ENCODE measurements at places on chromosomes 4 and X.

DNA sequence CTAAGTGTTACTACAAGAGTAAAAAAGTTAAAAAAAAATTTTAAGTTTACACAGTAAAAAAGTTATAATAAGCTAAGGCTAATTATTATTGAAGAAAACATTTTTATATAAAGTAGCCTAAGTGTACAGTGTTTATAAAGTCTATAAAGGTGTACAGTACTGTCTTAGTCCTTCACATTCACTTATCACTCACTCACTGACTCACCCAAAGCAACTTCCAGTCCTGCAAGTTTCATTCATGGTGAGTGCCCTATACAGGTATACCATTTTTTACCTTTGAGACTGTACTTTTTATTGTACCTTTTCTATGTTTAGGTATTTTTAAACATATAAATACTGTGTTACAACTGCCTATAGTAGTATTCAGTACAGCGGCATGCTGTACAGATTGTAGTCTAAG lies 74.2 kb downstream of the TMEM165 start:
- DNase-seq: no peak

DNA sequence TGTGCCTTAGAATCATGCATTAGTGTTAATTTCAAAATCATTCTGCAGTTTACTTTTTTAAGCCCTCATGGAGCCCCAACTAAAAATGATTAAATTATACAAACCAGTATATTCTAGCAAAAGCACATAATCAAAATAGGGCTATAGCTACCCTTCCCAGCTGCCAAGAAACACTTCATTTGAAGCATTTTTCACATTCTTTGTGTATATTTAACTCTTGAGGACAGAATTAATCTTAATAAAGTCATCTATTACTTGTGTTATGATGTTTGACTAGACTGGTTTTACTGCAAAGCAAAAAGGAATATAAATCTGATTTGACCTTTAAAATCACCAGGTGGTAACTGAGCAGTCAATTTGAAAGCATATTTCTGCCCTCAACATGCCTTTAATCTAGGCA lies 145.1 kb downstream of the PRDM5 start:
- no peak for DNase-seq

GRCh38 chrX:13250826-13251580 lies 68.8 kb downstream of the ATXN3L start:
- no peak for DNase-seq

GRCh38 chr4:185359767-185360446 lies 35.8 kb downstream of the LRP2BP start:
- DNase-seq: no peak

GRCh38 chr4:184541907-184542306 lies 67.6 kb upstream of the IRF2 start:
- DNase-seq: no peak

DNA sequence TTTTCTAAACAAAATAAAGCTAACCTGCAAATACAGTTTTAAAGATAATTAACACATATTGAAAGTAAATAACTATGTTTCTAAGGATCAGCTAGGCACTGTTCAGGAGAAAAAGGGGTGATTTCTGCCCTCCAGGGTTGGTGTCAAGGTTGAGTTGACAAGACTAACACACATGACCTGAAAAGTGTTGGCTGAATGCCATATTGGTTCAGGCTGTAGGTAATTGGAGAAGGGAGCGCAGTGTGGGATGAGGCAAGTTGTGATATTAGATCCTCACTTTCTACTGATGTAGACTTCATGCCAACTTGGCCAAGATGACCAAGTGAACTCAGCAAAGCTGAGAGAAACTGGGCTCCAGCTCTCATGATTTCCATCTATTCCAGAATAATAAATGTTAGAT lies 42.2 kb downstream of the PPM1K start:
- DNase-seq: no peak

DNA sequence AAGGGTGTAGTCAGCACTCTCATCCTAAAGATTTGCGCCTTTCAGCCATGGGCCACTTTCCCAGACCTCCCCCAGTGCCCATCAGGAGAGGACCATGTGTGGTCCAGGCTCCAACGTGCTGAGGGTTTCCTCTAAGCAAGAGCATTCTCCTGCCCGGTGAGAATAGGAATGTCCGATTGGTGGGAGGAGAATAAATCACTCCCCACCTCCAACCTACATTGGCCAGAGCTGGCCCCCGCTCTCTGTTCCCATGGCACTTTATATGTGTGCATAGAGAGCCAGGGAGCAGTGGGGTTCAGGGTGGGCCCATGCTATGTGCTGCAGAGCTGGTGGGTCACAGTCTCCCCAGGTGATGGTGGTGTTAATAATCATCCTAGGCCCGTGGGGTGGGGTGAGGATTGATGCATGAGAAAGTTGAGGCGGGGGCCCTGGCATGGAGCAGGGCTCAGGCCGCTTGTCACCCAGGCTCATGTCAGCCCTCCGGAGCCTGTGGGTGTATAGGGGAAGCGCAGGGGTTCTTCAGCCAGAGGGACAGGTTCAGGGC lies 6.8 kb upstream of the SORCS2 start:
- no peak for DNase-seq

DNA sequence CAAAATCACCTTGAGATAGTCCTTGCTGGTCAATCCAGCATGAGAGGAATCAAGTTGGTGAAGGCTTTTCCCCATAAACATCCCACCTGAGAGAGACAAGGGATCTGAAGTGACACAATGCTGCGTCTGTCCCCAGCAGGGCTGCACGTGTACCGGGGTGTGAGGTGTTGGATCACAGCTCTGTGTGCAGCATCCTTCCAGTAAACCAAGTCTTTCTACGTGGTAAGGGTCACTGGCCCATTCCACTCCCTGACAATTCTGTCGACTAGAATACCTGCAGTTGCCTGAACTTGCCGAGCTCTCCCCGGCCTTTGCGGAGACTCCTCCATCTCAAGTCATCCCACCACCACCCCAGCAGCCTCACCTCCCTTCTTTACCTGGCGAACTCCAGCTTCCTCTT lies 14.8 kb downstream of the HELT start:
- no peak for DNase-seq

DNA sequence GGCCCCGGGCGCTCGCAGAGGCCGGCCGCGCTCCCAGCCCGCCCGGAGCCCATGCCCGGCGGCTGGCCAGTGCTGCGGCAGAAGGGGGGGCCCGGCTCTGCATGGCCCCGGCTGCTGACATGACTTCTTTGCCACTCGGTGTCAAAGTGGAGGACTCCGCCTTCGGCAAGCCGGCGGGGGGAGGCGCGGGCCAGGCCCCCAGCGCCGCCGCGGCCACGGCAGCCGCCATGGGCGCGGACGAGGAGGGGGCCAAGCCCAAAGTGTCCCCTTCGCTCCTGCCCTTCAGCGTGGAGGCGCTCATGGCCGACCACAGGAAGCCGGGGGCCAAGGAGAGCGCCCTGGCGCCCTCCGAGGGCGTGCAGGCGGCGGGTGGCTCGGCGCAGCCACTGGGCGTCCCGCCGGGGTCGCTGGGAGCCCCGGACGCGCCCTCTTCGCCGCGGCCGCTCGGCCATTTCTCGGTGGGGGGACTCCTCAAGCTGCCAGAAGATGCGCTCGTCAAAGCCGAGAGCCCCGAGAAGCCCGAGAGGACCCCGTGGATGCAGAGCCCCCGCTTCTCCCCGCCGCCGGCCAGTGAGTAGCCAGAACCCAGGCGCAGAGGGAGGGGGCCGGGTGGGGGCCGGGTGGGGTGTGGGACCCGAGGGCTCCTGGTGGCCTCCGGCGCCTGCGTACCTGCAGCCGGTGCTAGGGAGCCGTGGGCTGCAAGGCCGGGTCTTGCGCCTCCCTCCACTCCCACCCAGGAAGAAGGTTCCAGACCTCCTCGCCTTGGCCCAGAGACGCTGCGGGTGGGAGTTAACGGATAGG lies 534 bp downstream of the MSX1 start:
- DNase-seq: no peak

DNA sequence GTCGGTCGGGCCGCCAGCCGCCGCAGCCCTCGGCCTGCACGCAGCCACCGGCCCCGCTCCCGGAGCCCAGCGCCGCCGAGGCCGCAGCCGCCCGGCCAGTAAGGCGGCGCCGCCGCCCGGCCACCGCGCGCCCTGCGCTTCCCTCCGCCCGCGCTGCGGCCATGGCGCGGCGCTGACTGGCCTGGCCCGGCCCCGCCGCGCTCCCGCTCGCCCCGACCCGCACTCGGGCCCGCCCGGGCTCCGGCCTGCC lies 213 bp downstream of the NFKB1 start:
- DNase-seq: no peak

DNA sequence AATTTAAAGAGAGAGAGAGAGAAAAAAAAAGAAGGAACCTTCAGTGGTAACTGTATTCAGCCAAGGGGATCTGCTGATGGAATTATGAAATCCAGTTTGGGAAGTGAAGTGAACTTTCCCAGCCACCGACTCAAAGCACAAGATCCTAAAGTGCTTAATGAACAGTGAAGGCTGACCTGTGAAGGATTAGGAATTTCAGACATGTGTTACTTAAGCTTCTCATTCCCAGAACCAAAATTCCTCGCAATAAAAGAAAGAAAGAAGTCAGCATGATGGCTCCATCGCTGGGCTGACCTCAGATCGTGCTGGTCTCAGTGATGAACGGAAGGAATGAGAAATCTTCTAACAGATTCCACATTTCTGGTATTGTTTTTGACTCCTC lies 135.2 kb downstream of the ARSF start:
- no peak for DNase-seq

GRCh38 chrX:111119341-111119740 lies 23.4 kb downstream of the PAK3 start:
- no peak for DNase-seq

- DNase-seq: no peak
Observed at GRCh38 chrX:12867685-12868084, 813 bp downstream of the TLR7 start.

- DNase-seq: no peak
Observed at GRCh38 chr4:91471280-91471679, 832.5 kb upstream of the GRID2 start.

GRCh38 chrX:49077941-49078340 lies 1.7 kb downstream of the WDR45 start:
- no peak for DNase-seq

DNA sequence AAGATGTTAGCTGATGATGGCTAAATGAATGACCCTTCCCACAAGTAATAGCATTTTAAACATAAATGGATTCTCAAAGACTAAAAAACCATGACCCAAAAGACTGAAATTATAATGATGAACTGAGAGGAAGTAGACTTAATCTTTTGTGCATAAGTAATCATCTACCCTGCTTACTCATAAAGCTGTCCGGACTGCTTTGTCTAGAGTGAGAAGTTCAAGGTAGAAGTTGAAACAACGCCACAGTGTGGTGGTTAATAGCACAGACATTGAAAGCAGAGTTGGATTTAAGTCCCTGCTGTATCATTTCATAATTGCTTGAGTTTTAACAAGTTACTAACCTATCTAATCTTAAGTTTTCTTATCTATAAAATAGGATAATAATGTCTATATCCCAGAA lies 346.6 kb downstream of the CENPC start:
- DNase-seq: no peak

DNA sequence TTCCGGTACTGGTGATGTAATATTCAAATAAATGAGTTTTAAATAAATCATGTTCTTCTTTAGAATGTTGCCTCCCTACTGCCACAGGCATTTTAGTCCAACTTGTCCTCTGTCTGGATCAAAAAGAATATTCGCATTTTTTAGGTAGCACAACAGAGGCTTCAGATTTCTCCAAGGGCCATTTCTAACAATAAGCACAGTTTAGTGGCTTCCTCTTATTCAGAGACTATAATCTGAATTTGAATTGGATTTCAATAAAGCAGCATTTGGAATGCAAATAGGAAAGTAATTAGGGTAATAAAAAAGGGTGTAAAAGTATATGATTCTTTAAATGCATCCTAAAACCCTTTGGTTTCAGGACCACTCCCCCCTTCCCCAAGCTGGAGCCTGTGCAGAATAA lies 167.9 kb upstream of the GLRA2 start:
- no peak for DNase-seq

GRCh38 chr4:134888156-134888555 lies 686.6 kb upstream of the PABPC4L start:
- DNase-seq: no peak

GRCh38 chrX:54386314-54386713 lies 28.5 kb upstream of the WNK3 start:
- no peak for DNase-seq

DNA sequence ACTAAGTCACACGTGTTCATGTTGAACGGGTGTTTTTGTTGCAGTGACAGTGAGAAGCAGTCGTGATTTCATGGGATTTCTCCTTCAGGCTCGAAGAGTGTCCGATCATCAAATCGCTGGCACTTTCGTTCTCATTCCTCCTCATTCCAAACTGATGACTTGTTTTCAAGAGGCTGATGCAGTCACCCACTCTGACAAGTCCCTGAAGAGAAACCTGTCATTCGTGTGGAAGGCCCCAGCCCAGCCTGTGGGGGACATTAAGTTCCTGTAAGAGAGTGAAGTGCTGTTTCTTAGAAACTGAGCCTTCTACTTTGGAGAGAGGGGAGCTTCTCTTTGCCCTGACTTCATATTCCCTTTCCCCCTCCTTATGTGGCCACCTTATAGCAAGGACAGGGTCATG lies 8.0 kb downstream of the REELD1 start:
- DNase-seq: no peak

- DNase-seq: no peak
Observed at GRCh38 chr4:140704392-140704960, 51.7 kb downstream of the TBC1D9 start.

DNA sequence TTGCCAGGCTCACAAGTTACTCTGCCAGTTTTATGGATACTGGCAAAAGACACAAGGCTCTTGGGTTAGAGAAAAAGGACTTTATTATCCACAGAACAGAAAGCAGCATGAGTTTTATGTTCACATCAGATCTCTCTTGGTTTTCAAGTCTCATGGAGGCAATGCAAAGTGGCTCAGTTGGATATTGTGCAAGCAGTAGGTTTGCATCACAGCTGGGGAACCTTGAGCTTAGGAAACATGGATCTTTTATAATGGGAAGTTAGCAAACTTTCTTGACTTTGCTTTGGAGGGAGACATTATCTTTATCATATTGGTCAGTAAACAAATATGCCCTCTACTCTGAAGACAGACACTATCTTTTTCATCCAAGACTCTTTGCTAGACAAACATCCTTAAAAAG lies 109.2 kb upstream of the GRPR start:
- DNase-seq: no peak

DNA sequence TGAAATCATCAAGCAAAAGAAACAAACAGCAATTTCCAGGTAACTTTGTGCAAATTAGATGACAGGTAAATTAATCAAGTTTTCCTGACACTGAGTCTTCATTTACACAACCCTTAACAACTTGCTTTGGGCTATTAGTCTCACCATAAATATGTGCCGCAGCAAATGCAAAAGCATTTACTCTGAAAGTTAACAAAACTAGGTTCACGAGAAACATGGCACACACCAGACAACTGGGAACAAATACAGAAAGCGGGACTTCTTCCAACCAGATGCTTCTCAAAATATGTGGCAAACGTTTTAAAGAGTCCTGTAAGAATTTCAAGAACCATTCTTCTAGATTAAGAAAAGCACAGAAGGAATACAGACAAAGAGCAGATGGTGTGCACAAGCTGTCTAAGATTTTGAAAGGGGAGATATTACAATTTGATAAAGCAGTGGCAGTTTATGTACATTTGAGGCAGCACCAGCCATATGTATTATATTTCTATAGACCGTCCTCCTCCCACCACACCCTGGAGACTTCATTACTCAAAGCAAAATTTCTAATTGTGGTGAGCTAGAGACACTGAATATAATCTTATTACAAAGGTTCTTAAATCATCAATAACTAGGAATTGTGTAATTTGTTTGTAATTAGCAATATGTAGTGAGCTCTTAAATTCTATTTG lies 192.5 kb upstream of the ADAMTS3 start:
- no peak for DNase-seq

GRCh38 chrX:28675173-28675572 lies 87.9 kb downstream of the IL1RAPL1 start:
- no peak for DNase-seq

GRCh38 chr4:187065396-187065795 lies 341.7 kb upstream of the FAT1 start:
- no peak for DNase-seq

Measured in stimulated activated CD4-positive, alpha-beta T cell treated with anti-CD3 and anti-CD28 coated beads, Interleukin-1b, Interleukin-23, amount 100 ng/mL, for 24 hours (primary cell).